ENCODE measurements at places on chromosomes 16 and 17. TPM values are rescaled to one million over a fixed set of nuclear protein-coding genes. Genes with fewer than 3 reads are reported as not detected.

Gene ZNHIT3
- total RNA-seq, result 20.3 TPM

Gene CLEC19A
- total RNA-seq, result not detected

Gene PRSS8
- 8.7 TPM for total RNA-seq

Gene NPIPA3
- 6.0 TPM for total RNA-seq

Gene SALL1
- total RNA-seq, result 11.8 TPM

Gene JPT1
- total RNA-seq, result 13.7 TPM

Gene CHP2
- not detected for total RNA-seq

Gene OR1A1
- total RNA-seq, result not detected

Gene TP53TG3D
- not detected for total RNA-seq

Gene NACA2
- not detected for total RNA-seq

Gene LPO
- not detected for total RNA-seq

Gene BAIAP3
- 1.8 TPM for total RNA-seq

Gene ATXN2L
- 7.2 TPM for total RNA-seq

Gene TBC1D3K
- total RNA-seq, result not detected

Gene CCDC144A
- 24.2 TPM for total RNA-seq

Gene SLC12A3
- not detected for total RNA-seq

Gene GUCY2D
- not detected for total RNA-seq

Gene STX1B
- 2.6 TPM for total RNA-seq

Gene ITGAE
- 2.8 TPM for total RNA-seq

Gene WFIKKN2
- 6.0 TPM for total RNA-seq

Gene DNAH2
- 0.67 TPM for total RNA-seq

Gene SCARF1
- 7.4 TPM for total RNA-seq

Gene NFE2L1
- total RNA-seq, result 323 TPM

Gene LGALS9C
- not detected for total RNA-seq

Gene ACOX1
- total RNA-seq, result 11.2 TPM

Gene IL4R
- 64.6 TPM for total RNA-seq

Gene CETP
- total RNA-seq, result 0.58 TPM

Gene TMEM100
- total RNA-seq, result 6.6 TPM

Gene IGF2BP1
- not detected for total RNA-seq

Gene BCAS3
- total RNA-seq, result 147 TPM

Gene GLYR1
- total RNA-seq, result 26.6 TPM

Gene OR1F1
- total RNA-seq, result not detected

Gene TMEM256
- 108 TPM for total RNA-seq

Gene DHX8
- total RNA-seq, result 19.0 TPM

Gene TMEM114
- not detected for total RNA-seq

Gene METTL2A
- 5.9 TPM for total RNA-seq

Gene FBF1
- 15.6 TPM for total RNA-seq

Gene TMEM238L
- total RNA-seq, result not detected

Gene PPP4C
- 54.0 TPM for total RNA-seq

Gene TMEM92
- total RNA-seq, result not detected
